Immature natural killer cell (primary cell): ENCODE measurements at places on chromosomes 2 and 18.

DNA sequence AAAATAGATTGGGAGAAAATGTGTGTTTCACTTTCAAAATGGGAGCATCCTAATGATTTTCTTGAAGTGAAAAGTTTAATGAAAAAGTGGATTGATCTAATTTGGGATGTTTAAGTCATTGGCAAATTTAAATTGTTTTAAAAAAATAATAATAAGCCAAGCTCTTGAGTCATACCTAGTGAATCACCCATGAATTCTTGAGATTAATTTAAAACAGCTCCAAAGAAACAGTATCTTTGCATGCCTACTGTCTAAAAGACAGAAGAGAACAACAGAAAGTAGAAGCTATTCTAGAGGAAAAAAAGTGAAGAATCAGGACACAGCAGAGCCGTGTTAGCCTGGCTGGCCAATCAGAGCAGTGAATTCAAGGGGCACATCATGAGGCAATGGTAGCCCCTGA, 7.7 kb downstream of the ACVR1C start:
- H3K4me3 ChIP-seq = no peak overlapping the region
- H3K4me1 ChIP-seq = peaks cover 11% of the 10 kb centered on the region
- no peak overlapping the region for H3K27ac ChIP-seq
- H3K27me3 ChIP-seq = peaks cover 5% of the 10 kb centered on the region

DNA sequence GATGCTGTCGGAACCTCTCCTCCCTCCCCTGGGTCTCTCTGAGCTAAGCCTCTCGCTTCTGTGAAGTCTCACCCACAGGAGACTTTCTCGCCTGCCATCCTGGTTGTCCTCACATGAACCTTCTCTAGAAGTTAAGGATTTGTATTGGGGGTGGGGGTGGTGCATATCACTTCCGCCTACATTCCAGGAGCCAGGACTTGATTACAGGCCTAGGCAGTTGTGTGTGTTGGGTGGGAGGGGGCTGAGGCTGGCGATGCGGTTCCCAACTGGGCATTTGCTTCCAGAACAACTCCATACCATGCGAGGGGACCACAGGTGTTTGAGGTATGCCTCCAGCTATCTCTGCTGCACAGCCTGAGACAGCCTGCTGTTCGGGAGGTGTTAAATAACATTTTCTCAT, 56.8 kb upstream of the MGAT4A start:
- no peaks in the 10 kb centered on the region for H3K4me1 ChIP-seq
- peaks cover 2% of the 10 kb centered on the region for H3K27me3 ChIP-seq
- no peaks in the 10 kb centered on the region for H3K36me3 ChIP-seq

- H3K4me3 ChIP-seq = no peak overlapping the region
- peaks cover 15% of the 10 kb centered on the region for H3K36me3 ChIP-seq
- no peak for DNase-seq
- no peaks in the 10 kb centered on the region for H3K27me3 ChIP-seq
Measured at GRCh38 chr2:28134857-28135256, 244.3 kb downstream of the BABAM2 start.

DNA sequence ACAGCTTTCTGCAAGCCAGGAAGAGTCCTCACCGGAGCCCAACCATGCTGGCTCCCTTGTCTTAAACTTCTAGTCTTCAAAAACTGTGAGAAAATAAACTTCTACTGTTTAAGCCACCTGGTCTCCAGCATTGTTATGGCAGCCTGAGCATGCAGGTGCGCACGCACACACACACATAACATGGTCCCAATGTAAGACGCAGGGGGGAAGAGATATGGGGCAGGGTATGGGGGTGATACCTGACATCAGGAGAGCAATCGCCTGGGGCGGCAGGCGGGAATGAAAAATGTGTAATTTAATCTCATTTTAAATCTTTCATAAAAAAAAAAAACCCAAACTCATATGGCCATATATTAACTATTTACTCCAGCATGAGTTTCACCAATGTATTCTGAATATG, 18.0 kb downstream of the HJURP start:
- H3K27me3 ChIP-seq = peaks cover 2% of the 10 kb centered on the region
- H3K36me3 ChIP-seq = no peaks in the 10 kb centered on the region
- DNase-seq = no peak
- H3K4me3 ChIP-seq = no peak overlapping the region
- no peaks in the 10 kb centered on the region for H3K4me1 ChIP-seq
- H3K27ac ChIP-seq = no peak overlapping the region

DNA sequence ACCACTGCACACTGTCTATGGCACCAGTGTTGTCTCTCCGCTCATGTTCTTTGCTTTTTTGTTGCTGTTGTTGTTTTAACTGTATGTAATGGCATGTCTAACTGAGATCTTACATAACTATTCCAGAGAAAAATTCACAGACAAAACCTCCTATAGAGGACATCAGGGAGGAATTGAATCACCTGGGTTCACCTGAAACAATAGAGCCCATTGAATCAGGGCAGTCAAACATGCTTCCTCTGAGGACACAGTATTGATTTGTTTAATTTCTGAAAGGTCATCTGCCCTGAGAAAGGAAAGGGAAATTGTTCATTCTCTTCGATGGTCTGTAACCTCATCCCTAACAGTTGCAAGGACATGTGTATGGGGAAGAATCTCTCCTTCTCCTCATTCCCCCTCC, 237.5 kb downstream of the SRBD1 start:
- no peaks in the 10 kb centered on the region for H3K36me3 ChIP-seq
- H3K4me3 ChIP-seq = no peak overlapping the region
- no peaks in the 10 kb centered on the region for H3K27me3 ChIP-seq
- no peaks in the 10 kb centered on the region for H3K4me1 ChIP-seq

DNA sequence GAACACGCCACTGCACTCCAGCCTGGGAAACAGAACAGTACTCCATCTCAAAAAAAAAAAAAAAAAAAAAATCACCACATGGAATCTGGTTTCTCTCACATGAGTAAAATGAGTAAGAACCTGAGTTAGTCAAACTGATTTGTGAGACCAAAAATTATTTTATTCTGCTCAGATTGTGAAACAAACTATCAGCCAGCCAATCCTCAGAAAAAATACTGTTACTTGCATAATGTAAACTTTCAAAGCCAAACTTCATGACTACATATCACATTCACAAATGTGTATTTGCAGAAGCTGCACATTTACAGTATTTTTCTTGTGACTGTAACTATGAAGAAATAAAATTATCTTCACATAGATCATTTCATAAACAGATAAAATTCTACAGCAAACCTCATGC, 23.2 kb downstream of the SUMO1 start:
- peaks cover under 1% of the 10 kb centered on the region for H3K36me3 ChIP-seq
- H3K4me3 ChIP-seq = no peak overlapping the region
- no peak for DNase-seq
- peaks cover 6% of the 10 kb centered on the region for H3K4me1 ChIP-seq
- H3K27me3 ChIP-seq = no peaks in the 10 kb centered on the region

- H3K36me3 ChIP-seq = no peaks in the 10 kb centered on the region
- peak; percentile 6 for DNase-seq
- no peak overlapping the region for H3K27ac ChIP-seq
- peaks cover 20% of the 10 kb centered on the region for H3K4me1 ChIP-seq
- no peak overlapping the region for H3K4me3 ChIP-seq
- H3K27me3 ChIP-seq = peaks cover 1% of the 10 kb centered on the region
Measured at GRCh38 chr2:44295633-44296359, 20.5 kb downstream of the SLC3A1 start.

DNA sequence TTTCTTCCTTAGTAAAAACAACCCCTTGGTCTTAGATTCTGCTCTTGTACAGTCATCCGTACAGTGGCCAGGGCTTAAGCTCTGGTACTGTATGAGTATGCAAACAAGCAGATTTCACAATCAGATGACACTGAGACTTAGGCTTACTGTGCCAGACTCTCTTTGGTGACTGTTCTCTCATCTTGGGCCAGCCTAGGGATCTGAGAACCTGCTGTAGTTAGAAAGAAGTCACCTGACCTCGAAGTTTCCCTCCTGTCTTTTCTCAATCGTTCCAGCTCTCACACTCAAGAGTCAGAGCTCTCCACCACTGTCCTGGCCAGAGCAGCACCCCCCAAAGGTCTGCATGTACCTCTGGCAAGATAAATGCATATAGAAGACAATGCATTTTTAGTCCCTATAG, 63.2 kb downstream of the ZEB2 start:
- H3K4me1 ChIP-seq = peaks cover 95% of the 10 kb centered on the region
- peaks cover 8% of the 10 kb centered on the region for H3K27me3 ChIP-seq
- DNase-seq = peak; percentile 47
- H3K4me3 ChIP-seq = peak overlapping the region; percentile 64
- peaks cover 3% of the 10 kb centered on the region for H3K36me3 ChIP-seq

DNA sequence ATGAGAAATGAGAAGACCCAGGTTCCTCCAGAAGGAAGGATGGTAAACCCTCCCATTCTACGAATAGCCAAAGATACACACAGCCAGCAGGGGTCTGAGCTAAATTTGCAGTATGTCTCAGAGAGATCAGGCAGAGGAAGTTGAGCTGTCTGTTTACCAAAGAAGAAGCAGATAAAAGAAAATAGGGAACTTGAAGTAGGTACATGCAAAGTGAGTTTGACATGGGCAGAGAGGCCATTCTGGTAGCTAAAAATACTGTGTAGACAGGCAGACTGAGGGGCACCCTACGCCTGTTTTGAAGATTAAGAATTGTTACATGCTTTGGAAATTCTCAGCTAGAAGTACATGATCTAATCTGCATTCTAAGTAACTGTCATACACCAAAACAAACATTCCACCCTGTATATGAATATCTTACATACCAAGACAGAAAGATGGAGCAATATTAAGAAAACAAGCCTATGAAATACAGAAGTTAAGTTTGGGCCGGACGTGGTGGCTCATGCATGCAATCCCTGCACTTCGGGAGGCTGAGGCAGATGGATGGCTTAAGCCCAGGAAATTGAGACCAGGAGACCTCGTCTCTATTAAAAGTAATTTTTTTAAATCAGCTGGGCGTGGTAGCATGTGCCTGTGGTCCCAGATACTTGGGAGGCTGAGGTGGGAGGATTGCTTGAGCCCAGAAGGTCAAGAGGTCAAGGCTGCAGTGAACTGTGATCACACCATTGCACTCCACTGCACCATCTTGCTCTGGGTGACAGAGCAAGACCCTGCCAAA, 157.9 kb downstream of the ANKRD44 start:
- peaks cover 14% of the 10 kb centered on the region for H3K36me3 ChIP-seq
- peak overlapping the region; percentile 83 for H3K27ac ChIP-seq
- H3K4me1 ChIP-seq = peaks cover 90% of the 10 kb centered on the region
- no peak for DNase-seq

DNA sequence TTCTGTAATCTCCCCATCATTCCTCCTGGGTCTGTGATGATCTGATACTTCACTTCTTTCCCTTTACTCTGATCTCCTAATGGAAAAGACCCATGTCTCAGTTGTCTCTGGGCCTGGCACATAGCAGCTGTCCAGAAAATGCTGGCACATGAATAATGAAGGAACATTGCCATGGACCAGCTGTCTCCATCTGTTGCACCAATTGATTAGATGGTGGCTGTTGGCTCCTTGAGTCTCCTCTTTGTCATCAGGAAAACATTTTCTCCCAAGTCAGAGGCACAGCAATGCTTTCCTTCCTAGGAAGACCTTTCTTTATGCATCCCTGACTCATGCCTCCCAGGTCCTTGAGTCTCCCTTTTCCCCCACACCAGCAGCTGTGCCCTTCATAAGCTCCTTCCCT, 286.2 kb upstream of the CXCR4 start:
- DNase-seq = no peak
- H3K36me3 ChIP-seq = no peaks in the 10 kb centered on the region
- no peak overlapping the region for H3K4me3 ChIP-seq
- H3K4me1 ChIP-seq = no peaks in the 10 kb centered on the region

DNA sequence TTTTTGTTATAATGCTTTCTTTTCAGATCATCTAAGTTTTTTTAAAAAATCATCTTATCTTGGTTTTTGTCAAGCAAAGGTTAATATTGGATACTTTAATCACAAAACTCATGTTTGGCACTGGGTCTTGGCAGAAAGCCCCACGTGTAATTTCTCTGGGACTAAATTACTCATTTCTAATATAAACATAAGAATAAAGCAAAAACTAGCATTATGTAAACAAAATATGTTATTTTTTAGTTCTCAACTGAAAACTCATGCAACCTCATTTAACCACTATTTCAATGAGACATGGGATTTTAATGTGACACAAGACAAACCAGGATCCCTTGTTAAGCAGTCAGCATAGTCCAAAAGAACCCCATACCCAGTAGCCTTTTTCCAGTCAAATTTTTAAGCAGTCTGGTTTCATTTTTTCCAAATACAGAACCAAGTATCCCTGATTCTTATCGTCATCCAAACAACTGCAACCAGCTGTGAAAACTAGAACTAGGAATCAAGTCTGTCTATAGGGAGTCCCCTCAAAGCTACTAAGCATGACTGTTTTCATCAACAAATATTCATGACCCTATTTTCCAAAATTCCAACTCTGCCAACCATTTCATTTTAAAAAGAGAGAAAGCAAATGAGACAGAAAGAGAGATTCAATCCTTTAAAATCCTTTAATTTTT, 27.1 kb downstream of the PID1 start:
- H3K4me3 ChIP-seq = no peak overlapping the region
- no peak overlapping the region for H3K27ac ChIP-seq
- no peaks in the 10 kb centered on the region for H3K36me3 ChIP-seq
- DNase-seq = no peak
- H3K4me1 ChIP-seq = no peaks in the 10 kb centered on the region
- H3K27me3 ChIP-seq = no peaks in the 10 kb centered on the region

GRCh38 chr18:23170137-23170536, 34.9 kb downstream of the CABLES1 start:
- peaks cover 2% of the 10 kb centered on the region for H3K27me3 ChIP-seq
- no peaks in the 10 kb centered on the region for H3K36me3 ChIP-seq
- H3K27ac ChIP-seq = no peak overlapping the region
- H3K4me1 ChIP-seq = peaks cover 12% of the 10 kb centered on the region

DNA sequence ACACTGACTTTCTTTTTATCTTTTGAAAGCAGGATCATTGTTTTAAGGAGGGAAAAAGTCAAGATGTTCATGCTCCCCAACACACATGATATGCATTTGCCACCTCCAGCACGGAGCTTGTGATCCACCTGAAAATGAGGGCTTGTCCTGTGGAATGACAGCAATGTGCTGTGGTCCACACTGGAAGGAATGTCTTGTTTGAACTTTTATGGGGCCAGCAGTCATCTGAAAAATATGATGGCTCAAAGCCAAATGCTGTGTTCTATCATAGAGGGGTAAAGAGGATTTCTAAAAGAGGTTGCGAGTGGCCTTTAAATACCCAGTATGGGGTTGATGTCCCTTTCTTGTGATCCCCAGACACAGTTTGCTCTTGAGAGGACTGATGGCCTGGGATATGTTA, 226.5 kb upstream of the SPRED2 start:
- no peak overlapping the region for H3K4me3 ChIP-seq
- H3K27ac ChIP-seq = no peak overlapping the region
- peaks cover 2% of the 10 kb centered on the region for H3K27me3 ChIP-seq
- no peak for DNase-seq
- no peaks in the 10 kb centered on the region for H3K36me3 ChIP-seq
- no peaks in the 10 kb centered on the region for H3K4me1 ChIP-seq

DNA sequence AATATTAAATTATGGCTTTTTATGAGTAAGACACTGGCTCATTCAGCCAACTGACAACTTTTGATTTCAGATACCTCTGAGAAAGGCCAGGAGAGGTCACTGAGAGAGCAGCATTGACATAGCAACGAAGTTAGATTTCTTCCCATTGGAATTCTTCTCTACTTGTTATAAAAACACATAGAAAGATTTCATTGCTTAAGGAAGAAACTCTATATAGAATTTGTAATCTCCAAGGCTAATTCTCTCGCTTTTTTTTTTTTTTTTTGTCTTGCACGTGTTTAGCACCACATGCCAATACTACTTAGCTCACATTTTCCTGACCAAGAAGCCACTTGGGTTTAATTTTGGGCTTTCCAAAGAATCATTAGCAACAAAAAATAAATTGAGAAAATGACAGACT, 233.7 kb downstream of the CALCRL start:
- H3K4me3 ChIP-seq = no peak overlapping the region
- H3K27me3 ChIP-seq = no peaks in the 10 kb centered on the region
- DNase-seq = no peak
- H3K27ac ChIP-seq = no peak overlapping the region
- no peaks in the 10 kb centered on the region for H3K4me1 ChIP-seq
